Activated naive CD8-positive, alpha-beta T cell treated with anti-CD3 and anti-CD28 coated beads, Interleukin-2, amount 10 ng/mL, durations not matched to agents 7 days and 5 days (primary cell): ENCODE measurements at places on chromosomes 3 and 15.

DNA sequence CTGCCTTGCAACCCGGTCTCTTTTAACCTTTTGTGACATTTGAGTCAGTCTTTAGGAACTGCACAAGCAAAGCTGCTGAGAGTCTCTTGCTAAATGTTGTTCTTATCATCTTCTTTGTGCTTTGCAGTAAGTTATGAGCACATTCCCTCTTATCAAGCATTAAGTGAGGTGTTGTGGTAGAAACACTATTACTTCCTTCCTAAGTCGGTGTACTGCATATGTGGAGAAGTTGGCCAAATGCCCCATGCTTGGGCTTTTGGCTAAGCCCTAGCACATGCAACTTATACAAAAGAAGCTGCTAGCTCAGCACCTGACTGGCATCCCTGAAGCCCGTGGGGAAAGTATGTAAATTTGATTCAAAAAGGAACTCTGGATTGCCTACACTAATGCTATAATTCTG lies 136.5 kb upstream of the RBMS3 start:
- H3K27me3 ChIP-seq, result peaks cover 4% of the 10 kb centered on the region
- no peak overlapping the region for H3K4me3 ChIP-seq

DNA sequence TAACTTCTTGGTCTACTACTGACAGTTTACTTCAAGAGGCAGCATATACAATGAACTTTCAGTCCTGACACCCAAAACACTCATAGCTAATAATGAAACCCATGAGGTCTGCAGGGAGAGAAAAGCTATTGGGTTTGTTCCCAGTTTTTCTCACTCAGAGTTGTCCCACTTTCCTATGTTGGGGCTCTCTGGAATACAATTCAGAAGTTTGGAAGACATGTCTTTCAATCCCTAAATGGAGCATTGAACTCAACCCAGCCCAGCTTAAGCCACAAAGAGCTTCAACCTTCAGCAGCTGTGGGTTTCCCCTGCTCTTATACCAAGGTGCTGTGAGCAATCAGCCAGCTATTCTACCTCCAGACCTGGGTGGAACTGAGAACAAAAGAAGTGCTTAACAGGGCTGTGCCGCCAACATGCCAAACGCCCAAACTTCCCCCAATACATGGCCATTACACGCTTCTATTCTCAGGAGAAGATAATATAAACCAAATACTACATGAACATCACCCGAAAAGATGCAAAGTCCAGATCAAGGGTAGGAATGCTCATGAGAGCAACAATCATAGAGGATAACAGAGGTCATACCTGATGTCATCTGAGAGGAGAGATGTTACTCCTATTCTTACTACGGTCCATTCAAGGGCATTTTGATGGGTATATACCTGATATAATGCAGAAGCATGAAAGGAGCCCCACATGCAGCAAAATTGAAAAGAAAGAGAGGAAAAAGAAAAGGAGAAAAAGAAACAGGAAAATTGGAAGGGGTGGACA lies 131.2 kb upstream of the TGFBR2 start:
- H3K4me3 ChIP-seq, result no peak overlapping the region
- DNase-seq, result no peak
- no peaks in the 10 kb centered on the region for H3K27me3 ChIP-seq
- peaks cover 22% of the 10 kb centered on the region for H3K4me1 ChIP-seq
- H3K27ac ChIP-seq, result no peak overlapping the region

- H3K27me3 ChIP-seq, result peaks cover 2% of the 10 kb centered on the region
- no peak for DNase-seq
- H3K4me3 ChIP-seq, result no peak overlapping the region
- H3K4me1 ChIP-seq, result no peaks in the 10 kb centered on the region
- H3K36me3 ChIP-seq, result no peaks in the 10 kb centered on the region
- H3K27ac ChIP-seq, result no peak overlapping the region
Measured at GRCh38 chr15:33737687-33738601, 230.4 kb upstream of the CHRM5 start.

- no peaks in the 10 kb centered on the region for H3K4me1 ChIP-seq
- no peak overlapping the region for H3K27ac ChIP-seq
- H3K4me3 ChIP-seq, result no peak overlapping the region
- H3K27me3 ChIP-seq, result peaks cover 12% of the 10 kb centered on the region
- no peak for DNase-seq
Measured at GRCh38 chr3:45088543-45089358, 57.4 kb downstream of the CDCP1 start.

DNA sequence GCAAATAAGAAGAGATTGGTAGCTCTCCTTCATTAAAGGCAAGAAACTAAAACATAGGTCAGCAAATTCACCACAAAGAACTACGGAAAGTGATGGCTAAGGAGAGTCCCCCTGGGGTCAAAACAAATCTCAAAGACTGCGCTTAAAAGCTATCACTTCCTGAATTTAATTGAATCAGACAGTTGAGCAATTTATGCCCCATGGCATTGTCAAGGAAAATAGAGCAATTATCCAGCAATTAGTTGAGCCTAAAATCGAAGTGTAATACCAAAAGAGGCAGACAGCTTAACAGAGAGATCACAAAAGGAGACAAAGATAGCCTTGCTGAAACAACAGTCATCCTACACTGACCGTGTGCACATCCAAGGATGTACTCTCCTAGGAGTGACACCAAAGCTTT lies 74.4 kb upstream of the SCN10A start:
- no peak overlapping the region for H3K27ac ChIP-seq
- no peak overlapping the region for H3K4me3 ChIP-seq
- no peaks in the 10 kb centered on the region for H3K36me3 ChIP-seq
- H3K4me1 ChIP-seq, result no peaks in the 10 kb centered on the region
- no peak for DNase-seq

- H3K27me3 ChIP-seq, result peaks cover 11% of the 10 kb centered on the region
- DNase-seq, result no peak
- no peak overlapping the region for H3K27ac ChIP-seq
- no peaks in the 10 kb centered on the region for H3K36me3 ChIP-seq
- H3K4me1 ChIP-seq, result no peaks in the 10 kb centered on the region
- no peak overlapping the region for H3K4me3 ChIP-seq
Measured at GRCh38 chr15:64754663-64755426, 20.5 kb downstream of the RBPMS2 start.

DNA sequence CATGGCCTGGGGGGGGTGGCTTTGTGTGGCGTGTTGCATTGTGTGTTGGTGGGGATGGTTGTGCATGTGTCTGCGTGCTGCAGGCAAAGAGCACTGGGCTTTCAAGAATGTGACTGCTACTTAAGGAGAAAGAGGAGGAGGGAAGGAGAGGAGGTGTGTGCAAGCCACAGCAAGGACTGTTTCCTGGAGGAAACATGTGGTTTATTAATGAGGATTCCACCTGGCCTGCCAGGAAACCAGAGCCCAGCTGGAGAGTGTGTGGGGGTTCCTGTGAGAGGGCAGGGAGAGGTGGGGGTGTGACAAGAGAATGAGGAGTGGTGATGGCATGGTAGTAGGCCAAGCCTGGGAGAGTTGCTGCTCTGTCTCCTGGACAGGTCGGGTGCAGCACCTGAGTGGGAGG lies 258.1 kb upstream of the ROPN1 start:
- H3K27me3 ChIP-seq, result peaks cover 11% of the 10 kb centered on the region
- H3K36me3 ChIP-seq, result no peaks in the 10 kb centered on the region
- DNase-seq, result no peak
- H3K4me1 ChIP-seq, result peaks cover 7% of the 10 kb centered on the region

DNA sequence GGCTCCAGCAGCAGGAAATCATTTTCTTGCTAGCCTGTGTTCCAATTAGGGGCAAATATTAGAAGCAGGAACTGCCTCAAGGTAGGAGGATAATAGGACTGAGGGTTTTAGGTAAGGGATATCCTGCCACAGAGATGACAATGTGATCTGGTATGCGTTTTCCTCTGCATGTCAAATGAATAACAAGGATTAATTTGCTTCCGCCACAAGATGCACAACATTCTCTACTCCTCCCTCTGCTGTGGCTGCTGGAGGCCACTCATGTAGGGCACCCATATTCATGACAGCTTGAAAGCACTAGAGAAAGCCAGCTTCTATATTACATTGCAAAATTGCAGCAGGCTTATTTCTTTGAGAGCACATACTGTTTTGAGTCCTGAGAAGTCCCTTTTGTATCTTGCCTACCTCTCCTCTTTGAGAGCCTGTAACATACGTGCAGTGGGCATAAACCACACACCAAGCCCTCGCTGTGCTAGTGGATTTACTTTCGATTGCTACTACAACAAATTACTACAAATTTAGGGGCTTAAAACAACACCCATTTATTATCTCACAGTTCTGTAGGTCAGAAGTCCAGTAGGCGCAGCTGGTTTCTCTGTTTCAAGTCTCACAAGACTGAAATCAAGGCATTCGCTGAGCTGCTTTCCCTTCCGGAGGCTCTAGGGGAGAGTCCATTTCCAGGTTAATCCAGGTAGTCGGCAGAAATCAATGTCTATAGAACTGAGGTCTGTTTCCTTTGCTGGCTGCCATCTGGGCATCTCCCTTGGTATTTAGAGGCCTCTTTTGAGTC lies 5.9 kb upstream of the CD47 start:
- peak overlapping the region; percentile 26 for H3K27ac ChIP-seq
- H3K4me1 ChIP-seq, result peaks cover 53% of the 10 kb centered on the region
- DNase-seq, result no peak

- H3K36me3 ChIP-seq, result no peaks in the 10 kb centered on the region
- DNase-seq, result no peak
- H3K4me1 ChIP-seq, result no peaks in the 10 kb centered on the region
Measured at GRCh38 chr3:147619921-147620560, 210.9 kb downstream of the ZIC1 start.

DNA sequence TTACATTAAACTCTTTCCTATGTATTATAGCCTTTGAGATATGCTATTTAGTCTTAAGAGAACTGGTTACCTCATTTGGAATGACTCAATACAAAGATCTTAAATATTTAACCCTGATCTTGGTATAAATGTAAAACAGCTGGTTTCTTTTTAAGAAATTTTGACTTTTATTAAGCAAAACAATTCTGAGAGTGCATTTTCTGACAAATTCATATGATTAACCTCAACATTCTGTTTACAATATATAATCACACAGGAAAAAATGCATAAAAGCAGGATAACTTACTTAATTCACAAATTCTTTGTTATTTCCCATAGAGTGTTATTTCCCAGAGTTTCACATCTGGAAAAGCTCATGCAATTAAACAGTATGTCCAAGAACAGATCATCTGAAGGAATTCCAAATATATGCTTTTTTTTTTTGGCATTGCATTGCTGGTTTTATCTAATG lies 400.4 kb upstream of the THBS1 start:
- no peak for DNase-seq
- no peaks in the 10 kb centered on the region for H3K4me1 ChIP-seq
- H3K27ac ChIP-seq, result no peak overlapping the region
- no peaks in the 10 kb centered on the region for H3K36me3 ChIP-seq

DNA sequence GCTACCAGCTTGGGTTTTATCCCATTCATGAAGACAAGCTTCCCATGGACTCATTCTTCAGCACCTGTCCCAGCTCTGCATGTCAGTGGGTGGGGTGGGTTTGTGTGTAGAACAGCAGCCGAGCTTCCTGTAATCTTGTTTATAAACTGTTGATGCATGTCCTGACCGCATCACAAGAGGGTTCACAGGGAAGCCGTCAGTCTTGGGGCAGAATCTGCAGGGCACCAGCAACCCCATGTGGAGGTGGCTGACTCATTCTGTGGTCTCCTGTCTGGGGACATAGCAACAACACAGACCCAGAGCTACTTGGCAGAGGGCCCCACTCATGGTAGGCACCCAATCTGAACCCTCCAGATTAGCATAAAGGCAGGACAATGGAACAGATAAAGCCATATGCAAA lies 35.6 kb downstream of the DAPK2 start:
- H3K27ac ChIP-seq, result peak overlapping the region; percentile 80
- H3K4me1 ChIP-seq, result peaks cover 26% of the 10 kb centered on the region
- H3K27me3 ChIP-seq, result no peaks in the 10 kb centered on the region
- peak overlapping the region; percentile 66 for H3K4me3 ChIP-seq

DNA sequence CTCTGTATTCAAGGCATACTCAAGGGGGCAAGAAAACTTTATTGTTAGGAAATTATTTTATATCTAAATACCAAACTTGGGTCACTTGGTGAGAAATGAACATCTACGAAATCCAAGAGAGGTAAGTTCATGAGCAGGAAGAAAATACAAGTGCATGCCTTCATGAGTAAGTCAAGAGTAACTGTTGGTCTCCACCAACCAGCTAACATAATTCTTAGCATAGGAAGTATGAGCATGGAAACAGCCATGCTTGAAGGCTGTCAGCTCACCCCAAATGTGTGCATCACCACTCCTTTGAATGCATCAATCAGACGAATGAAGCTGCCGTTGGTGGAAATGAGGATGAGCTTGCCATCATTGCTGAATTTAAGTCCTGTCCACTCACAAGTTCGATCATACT lies 13.9 kb downstream of the PPM1M start:
- H3K4me3 ChIP-seq, result no peak overlapping the region
- H3K36me3 ChIP-seq, result peaks cover 78% of the 10 kb centered on the region
- peaks cover 75% of the 10 kb centered on the region for H3K4me1 ChIP-seq
- no peaks in the 10 kb centered on the region for H3K27me3 ChIP-seq

GRCh38 chr3:51500632-51501131 lies 867 bp upstream of the DCAF1 start:
- no peaks in the 10 kb centered on the region for H3K36me3 ChIP-seq
- H3K4me3 ChIP-seq, result peak overlapping the region; percentile 88
- H3K4me1 ChIP-seq, result peaks cover 1% of the 10 kb centered on the region
- H3K27me3 ChIP-seq, result no peaks in the 10 kb centered on the region

- peaks cover 7% of the 10 kb centered on the region for H3K4me1 ChIP-seq
- DNase-seq, result no peak
- no peak overlapping the region for H3K27ac ChIP-seq
- no peak overlapping the region for H3K4me3 ChIP-seq
- no peaks in the 10 kb centered on the region for H3K27me3 ChIP-seq
- peaks cover 42% of the 10 kb centered on the region for H3K36me3 ChIP-seq
Measured at GRCh38 chr3:15726043-15726442, 71.7 kb downstream of the ANKRD28 start.

- H3K36me3 ChIP-seq, result no peaks in the 10 kb centered on the region
- no peaks in the 10 kb centered on the region for H3K4me1 ChIP-seq
- H3K27me3 ChIP-seq, result peaks cover 4% of the 10 kb centered on the region
- no peak overlapping the region for H3K27ac ChIP-seq
- no peak for DNase-seq
Measured at GRCh38 chr3:64318001-64318400, 92.7 kb upstream of the PRICKLE2 start.

- no peak for DNase-seq
- H3K27me3 ChIP-seq, result peaks cover 21% of the 10 kb centered on the region
- H3K4me1 ChIP-seq, result peaks cover 15% of the 10 kb centered on the region
- no peaks in the 10 kb centered on the region for H3K36me3 ChIP-seq
- H3K27ac ChIP-seq, result no peak overlapping the region
Measured at GRCh38 chr15:99109555-99110021, 4.7 kb downstream of the SYNM start.

- H3K4me1 ChIP-seq, result peaks cover 26% of the 10 kb centered on the region
- DNase-seq, result no peak
- H3K27ac ChIP-seq, result peak overlapping the region; percentile 42
Measured at GRCh38 chr3:119657887-119658702, 2.3 kb downstream of the POPDC2 start.

- peaks cover 15% of the 10 kb centered on the region for H3K4me1 ChIP-seq
Measured at GRCh38 chr3:37785736-37786135, 75.9 kb upstream of the CTDSPL start.
